ENCODE measurements at places on chromosomes 3 and 15.
A peak's percentile ranks its signal among the peaks of the same experiment; 100 is the strongest.

DNA sequence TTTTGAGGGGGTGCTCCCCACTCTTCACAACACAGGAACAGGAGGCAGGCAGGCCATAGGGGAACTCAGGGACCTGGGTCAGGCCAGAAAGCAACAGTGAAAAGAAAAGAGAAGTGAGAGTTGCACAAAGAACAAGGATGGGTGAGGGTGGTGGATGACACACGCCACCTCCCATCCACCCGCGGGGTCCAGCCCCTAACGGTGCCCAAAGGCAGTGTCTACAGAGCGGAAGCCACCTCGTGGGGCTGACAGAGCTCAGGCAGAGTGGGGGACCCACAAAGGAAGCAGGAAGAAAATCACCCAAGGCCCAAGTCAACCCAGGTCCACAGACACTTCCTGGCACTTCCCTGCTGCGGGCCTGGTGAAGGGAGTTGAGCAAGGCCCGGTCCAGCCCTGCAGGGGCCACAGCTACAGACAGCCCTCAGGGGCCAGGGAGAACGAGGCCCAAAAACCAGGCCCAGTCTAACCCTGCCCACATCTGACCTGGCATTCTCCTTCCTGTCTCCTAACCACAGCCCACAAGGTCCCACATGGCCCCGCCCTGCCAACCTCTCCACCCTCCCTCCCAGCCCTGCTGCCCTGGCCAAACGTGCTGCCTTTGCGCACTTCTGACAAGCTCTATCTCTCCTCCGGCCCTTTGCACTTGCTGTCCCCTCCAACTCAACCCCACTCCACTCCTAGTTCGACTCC, 5.9 kb downstream of the NUP210 start:
- peak; percentile 69 for DNase-seq

- DNase-seq: no peak
Observed at GRCh38 chr3:151625086-151625485, 108.6 kb upstream of the AADACL2 start.

- DNase-seq: no peak
Observed at GRCh38 chr3:150583028-150583427, 20.1 kb upstream of the SELENOT start.

DNA sequence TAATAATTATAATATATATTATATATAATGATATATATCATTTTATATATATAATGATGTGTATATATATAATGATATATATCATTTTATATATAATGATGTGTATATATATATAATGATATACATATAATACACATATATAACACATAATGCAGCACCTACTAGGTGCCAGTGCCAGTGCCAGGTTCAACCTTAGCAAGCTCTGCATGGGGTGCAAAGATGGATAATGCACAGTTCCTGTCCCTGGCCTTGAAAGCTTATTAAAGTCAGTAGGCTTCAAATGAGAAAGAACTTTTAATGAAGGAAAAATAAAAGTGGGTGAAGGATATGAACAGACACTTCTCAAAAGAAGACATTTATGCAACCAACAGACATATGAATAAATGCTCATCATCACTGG, 192.7 kb upstream of the SLC2A2 start:
- no peak for DNase-seq

GRCh38 chr3:105062853-105063252, 303.9 kb upstream of the ALCAM start:
- DNase-seq: no peak

DNA sequence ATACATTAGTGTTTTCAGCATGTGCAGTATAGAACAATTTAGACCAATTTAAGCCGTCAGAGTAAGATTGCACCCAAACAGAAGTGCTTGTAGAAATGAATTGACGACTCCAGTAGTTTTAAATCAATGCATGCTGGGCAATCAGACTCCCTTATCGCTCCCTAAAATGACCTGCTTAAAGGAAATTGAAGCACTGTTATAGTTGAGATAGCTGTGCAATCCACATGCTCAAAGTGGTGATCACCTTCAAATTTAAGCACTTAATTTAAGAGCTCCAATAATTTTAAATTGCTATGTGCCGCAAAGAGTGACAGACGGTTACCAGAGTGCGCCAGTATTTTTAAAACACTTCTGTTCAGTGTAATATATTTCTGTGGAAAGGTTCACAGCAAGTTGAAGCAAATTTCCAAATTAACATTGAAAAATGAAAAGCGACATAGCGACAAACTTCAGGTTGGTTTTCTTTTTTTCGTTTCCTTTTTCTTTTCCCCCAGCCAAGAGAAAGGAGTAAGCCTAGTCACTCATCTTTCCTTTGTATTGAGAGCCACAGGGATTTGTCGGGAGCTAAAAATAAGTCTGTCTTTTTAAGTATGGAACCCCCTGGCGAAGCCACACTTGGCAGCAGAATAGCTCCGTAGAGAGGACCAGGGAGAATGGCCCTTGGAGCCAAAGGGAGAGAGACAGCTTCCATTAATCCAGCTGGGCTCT, 436.4 kb upstream of the RBMS3 start:
- no peak for DNase-seq

- DNase-seq: no peak
Observed at GRCh38 chr3:112087746-112088145, 1.6 kb downstream of the C3orf52 start.

- no peak for DNase-seq
Observed at GRCh38 chr3:167437428-167438139, 36.3 kb downstream of the SERPINI2 start.

DNA sequence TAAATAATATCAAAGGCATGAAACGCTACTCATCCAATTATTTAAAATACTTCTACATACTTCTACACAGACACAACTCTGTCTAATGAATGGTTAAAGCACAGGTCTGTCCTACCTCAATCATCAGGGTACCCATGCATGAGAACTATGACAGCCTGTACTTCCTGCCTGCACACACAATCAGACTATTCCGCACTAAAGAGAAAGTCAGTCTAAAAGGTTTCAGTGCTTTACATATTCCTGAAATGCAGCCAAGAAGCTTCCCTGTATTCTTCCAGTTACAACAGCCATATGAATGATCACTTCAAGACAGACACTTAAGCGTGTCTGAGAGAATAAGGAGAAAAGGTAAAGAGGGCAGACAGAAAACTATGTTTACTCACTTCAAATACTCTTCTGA, 58.8 kb downstream of the TUBGCP4 start:
- DNase-seq: no peak

- no peak for DNase-seq
Observed at GRCh38 chr15:45665261-45665660, 30.4 kb downstream of the SQOR start.

DNA sequence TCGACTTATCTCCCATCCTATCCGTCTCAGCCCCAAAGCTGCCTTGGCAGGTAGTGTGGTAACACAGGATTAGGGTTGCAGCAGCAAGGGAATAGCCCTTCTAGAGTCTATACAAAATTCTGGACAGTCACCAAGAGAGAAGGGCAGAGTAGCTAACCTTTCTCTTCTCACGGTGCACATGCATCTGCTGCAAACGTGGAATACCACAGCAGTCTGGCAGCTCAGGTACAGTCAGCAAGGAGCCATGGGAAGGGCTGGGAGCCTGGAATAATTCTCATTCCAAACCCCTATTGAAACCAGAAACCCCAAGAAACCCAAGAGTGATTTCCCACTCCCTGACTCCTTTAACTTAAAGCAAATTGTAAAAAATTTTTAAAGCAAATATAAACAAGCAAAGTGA, 92.3 kb upstream of the THRB start:
- DNase-seq: no peak

GRCh38 chr3:177357352-177358090, 160.2 kb upstream of the TBL1XR1 start:
- peak; percentile 42 for DNase-seq

GRCh38 chr3:45907769-45908705, 21.7 kb downstream of the CCR9 start:
- no peak for DNase-seq

GRCh38 chr15:44296625-44297524, 8.4 kb downstream of the GOLM2 start:
- DNase-seq: peak; percentile 33

GRCh38 chr15:40985541-40986330, 32.5 kb downstream of the CHAC1 start:
- DNase-seq: no peak

GRCh38 chr3:11661052-11661656, 17.4 kb upstream of the VGLL4 start:
- no peak for DNase-seq

GRCh38 chr3:197270558-197271317, 27.7 kb downstream of the DLG1 start:
- no peak for DNase-seq

- no peak for DNase-seq
Observed at GRCh38 chr15:48046813-48047438, 73.9 kb upstream of the SLC24A5 start.

DNA sequence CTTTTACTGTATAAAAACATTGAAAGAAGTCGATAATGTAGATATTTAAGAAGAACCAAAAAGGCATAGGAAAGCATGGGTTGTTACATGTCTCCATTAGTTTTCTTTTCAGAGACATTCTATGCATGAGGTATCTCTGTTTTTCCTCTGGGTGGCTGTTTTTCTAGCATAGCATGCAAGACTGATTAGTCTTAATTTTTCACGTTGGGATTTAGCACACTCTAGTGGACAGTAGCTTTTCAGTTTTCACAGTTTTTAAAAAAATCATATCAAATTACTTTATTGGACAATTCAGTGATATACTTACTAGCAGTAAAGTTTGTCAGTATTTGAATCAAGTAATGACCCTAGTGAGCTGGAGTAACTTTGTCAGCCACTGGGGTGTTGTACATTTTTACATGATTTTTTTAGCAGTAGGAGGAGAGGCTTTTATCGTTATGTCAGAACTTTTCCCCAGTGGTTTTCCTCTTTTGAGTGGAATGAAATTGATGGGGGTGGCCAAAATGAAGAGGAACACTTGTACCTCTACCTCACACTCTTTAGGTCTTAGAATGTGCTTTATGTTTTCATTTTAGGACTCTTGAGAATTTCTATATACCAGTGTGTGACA, 57.2 kb downstream of the SEC22A start:
- DNase-seq: no peak

DNA sequence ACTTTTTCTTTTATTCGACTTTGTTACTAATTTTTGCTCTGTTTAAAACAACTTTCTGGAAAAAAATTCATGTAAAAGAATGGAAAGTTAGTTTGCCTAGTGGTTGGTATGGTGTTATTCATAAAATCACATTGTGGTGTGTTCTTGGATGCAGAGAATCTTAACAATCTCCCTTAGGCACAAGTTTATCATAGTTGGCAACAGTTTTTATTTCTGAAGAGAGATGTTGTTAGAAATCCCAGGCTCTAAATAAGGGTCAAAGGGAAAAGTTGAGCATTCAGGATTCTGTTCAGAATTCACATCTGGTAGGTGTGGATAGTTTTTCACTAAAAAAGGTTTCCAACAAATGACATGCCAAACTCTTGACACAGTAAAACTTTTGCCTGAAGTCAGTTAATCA, 6.4 kb downstream of the DUT start:
- DNase-seq: no peak

DNA sequence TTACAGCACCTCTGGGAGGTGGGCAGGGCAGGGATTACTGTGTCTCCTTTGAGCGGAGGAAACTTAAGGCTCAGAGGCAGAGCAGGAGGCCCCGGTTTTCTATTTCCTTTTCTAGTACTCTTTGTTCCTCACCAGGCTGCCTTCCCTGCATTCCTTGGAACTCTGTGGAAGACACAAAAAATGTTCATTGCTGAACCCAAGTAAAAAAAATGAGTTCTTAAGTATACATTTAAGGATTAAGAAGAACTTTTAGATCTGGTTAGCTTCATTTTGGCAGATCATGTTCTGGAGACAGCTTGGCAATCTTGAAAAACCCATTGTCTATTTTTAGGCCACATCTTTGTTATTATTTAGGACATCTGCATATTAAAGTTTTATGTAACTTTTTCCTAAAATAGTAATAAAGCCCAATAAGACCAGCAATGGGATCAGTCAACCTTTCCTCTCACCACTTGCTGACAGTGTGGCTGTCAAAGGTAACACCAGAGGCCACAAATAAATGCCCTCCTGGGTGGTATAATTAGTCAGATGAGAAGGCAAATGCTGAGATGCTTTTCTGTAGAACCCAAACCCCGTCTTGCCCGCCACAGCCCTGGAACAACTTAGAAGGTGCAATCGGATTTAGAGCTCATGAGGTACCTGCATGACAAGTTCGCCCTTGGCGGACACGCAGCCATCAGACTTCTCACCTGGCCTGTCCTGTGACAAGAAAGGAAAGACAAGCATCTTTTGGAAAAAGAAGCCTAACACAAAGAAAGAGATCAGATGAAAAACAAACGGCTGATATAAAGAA, 97.2 kb downstream of the DGKG start:
- DNase-seq: no peak

- DNase-seq: no peak
Observed at GRCh38 chr15:33309602-33310276, 1.0 kb upstream of the RYR3 start.

DNA sequence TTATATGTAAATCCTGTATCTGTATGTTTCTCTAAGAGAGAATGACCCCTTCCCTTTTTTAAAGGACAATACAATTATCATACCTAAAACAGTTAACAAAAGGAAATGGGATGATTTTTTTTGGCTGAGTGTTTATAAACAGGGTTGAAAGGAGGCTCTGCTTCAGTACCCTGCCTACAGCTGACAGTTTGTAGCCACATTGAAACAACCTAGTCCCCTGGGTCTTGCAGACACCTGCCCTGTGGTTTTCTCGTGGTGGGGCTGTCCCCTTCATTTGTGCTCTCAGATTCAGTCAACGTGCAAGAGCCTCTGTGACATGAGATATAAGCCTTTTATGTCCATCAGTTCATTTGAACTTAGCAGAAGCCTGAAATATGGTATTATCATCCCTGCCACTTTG, 2.3 kb upstream of the HMCES start:
- DNase-seq: no peak

DNA sequence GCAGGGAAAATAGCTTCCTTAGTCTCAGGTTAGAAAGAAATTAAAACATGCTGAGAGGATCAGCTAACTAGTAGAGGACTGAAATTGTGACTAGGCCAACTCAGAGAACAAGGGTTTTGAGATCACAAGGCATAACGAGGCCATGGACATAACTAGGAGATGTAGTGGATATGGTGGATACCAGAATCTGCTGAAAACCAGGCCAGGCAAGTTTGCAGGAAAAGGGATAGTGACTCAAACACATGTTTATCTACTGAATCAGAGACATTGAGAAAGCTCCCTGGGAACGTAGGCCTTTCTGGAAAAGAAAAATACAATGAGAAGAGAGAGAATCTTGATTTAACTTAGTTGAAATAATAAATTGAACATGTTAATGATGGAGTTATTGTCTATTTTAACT, 326.5 kb upstream of the GBE1 start:
- no peak for DNase-seq

- no peak for DNase-seq
Observed at GRCh38 chr3:49119439-49119838, 1.2 kb downstream of the USP19 start.

DNA sequence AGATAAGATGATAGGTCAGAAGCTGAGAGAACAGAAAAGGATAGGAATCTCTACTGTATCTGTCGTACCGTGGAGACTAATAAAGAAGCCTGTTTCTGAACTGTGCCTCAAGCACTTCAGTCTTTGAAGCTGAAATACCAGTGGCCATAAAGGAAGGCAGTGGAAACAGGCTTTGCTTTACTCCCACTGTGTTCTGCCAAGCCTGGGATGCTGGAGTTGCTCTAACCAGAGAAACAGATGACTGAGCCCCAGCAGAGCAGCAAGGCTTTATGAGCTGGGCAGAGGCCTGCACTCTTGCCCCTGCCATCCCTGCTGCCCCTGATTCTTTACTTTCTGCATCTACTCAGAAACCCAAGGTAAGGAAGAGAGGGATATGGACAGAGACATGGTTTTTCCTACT, 89.4 kb downstream of the PDE8A start:
- DNase-seq: no peak

- no peak for DNase-seq
Observed at GRCh38 chr3:87225659-87226058, 1.4 kb upstream of the CHMP2B start.

- DNase-seq: no peak
Observed at GRCh38 chr3:24264748-24265158, 229.9 kb downstream of the THRB start.

All from CD4-positive, alpha-beta T cell (primary cell).